Adipocyte (in vitro differentiated cells): ENCODE measurements at places on chromosomes 5 and 9.
A peak's percentile ranks its signal among the peaks of the same experiment; 100 is the strongest.

- no peak for DNase-seq
Observed at GRCh38 chr9:32886021-32886420, 102.7 kb downstream of the TMEM215 start.

DNA sequence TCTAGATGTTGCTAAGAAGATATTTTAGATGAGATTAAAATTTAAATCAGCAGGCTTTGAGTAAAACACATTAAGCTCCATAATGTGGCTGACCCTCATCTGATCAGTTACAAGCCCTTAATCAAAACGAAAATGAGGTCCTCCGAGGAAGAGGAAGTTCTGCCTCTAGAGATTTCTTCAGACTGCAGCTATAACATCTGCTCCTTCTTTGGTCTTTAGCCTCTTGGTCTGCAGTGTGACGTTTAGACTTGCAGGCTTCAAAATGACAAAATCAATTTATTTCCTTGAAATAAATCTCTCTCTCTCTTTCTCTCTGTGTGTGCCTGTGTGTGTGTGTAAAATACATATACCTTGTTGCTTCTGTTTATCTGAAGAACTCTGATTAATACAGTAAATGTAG is 1429.8 kb upstream of the CDH9 start:
- DNase-seq, result peak; percentile 16

- DNase-seq, result peak; percentile 9
Observed at GRCh38 chr9:20962536-20963225, 68.8 kb downstream of the HACD4 start.

GRCh38 chr9:97395745-97396144 is 16.2 kb upstream of the TDRD7 start:
- no peak for DNase-seq
